Effector CD4-positive, alpha-beta T cell (primary cell): ENCODE measurements at places on chromosomes 12 and 14.
A peak's percentile ranks its signal among the peaks of the same experiment; 100 is the strongest.

DNA sequence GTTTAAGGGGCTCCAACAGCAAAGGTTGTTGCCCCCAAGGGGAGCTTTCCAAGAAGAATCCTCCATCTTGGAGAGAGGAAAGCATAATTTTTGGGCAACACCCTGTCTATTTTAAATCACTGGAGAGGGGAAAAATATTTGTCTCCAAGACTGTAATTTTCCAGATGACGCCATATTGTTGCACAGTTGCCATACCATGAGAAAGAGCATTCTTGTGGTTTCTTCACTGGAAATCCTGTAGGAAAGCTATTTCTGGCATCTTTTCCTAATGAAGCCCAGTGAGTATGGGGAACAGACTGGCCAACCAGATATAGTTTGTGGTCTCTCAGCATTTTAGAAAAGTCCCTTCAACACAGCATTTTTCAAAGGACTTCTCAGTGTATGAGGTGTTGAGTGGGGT, 88.1 kb upstream of the MANSC4 start:
- DNase-seq: no peak

DNA sequence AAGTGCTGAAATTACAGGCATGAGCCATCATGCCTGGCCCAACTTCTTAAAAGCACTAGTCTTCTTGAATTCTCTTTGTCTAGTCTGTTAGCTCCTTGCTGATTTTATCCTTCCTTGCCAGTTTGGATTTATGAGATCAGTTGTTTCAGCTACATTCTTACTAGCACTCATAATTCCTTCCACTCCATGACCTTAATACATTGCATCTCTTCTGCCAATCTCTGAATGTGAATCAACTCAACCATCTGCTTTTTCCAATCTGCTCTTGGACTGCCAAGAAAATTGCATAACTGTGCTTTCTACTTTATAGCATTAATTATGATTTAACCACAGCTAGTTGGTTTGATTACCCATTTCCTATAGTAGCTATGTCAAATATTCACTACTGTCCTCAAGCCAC, 14.9 kb upstream of the HEATR5A start:
- no peak for DNase-seq

- DNase-seq: no peak
These were observed 53.4 kb upstream of the DACT1 start for GRCh38 chr14:58584383-58584782.

DNA sequence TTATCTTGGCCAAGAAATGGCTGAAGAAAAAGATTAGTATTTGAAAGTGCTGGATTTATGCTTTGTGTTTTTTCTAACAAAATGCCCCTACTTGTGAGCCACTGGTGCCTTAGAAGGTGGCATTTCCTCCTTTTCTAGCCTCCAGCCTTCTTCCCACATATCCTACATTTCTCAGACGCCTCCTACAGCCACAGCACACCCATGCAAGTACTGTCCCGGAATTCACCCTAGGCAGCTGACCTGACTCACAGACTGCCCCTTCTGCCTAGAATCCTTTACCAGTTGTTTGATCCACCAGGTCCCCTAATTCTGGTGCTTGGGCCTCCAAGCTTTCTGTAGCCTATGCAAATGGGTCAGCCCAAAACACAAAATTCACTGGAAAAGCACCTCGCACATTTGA, 166.0 kb downstream of the FOXN3 start:
- DNase-seq: no peak

DNA sequence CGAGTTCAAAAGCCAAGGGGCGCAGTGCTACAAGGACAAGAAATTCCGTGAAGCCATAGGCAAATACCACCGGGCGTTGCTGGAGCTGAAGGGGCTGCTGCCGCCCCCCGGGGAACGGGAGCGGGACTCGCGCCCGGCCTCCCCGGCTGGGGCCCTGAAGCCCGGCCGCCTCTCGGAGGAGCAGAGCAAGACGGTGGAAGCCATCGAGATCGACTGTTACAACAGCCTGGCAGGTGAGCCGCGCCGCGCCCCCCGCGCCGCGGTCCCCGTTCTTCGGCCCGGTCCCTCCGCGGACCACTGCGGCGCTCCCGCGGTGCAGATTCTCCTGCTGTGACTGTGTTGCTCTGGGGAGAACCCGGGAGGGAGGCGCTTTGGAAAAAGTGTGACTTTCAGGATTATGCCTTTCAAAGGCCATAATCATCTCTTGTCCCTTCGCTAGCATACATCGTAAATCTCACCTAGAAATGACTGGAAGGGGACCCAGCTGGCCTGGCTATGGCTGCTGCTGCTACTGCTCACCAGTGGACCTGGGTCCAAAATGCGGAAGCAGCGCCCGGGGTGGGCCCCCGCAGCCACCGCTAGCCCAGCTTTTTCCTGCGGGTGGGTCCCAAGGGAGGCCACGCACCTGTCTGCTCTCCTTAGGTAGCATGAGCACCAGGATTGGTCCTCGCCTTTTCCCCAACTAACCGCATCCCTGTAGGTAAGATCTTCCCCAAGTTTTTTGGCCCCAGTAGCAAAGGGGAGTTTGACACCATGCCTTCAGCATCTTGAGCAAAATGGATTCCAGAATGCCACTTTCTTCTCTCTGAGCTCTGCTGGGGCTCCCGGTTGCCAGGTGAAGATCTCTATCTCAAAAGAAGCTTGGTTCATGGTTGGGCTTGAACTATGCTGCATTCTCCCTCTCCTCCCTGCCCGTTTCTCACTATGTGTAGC, 853 bp downstream of the TTC9 start:
- DNase-seq: peak; percentile 14

- no peak for DNase-seq
These were observed 184.7 kb downstream of the TMX1 start for GRCh38 chr14:51424561-51425251.

GRCh38 chr14:89302396-89302950, 114.6 kb downstream of the FOXN3 start:
- DNase-seq: no peak

- DNase-seq: no peak
These were observed 18.5 kb upstream of the ALDH2 start for GRCh38 chr12:111748151-111748672.

DNA sequence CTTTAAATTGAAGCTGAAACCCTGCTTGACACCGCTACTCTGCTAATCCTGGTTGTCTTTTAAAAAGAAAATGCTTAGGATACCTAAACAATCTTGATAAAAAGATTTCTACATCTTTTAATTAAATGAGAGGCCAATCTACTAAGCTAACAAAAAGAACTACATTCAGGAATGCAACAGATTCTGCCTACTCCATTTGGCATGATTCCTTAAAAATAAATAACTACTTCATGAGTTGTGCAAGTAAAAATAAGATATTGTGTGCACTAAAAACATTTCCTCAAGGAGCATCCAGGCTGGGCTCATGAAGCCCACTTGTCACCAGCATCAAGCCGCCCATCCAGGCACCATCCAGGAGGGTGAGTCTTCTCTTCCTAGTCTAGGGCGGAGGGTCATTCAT, 197.5 kb downstream of the PAX9 start:
- no peak for DNase-seq
